ENCODE measurements at places on chromosomes 1 and 21.

GRCh38 chr1:35454616-35455015 lies 102.6 kb downstream of the KIAA0319L start:
- no peak for DNase-seq

GRCh38 chr1:119887427-119887826 lies 8.9 kb downstream of the ADAM30 start:
- no peak for DNase-seq

DNA sequence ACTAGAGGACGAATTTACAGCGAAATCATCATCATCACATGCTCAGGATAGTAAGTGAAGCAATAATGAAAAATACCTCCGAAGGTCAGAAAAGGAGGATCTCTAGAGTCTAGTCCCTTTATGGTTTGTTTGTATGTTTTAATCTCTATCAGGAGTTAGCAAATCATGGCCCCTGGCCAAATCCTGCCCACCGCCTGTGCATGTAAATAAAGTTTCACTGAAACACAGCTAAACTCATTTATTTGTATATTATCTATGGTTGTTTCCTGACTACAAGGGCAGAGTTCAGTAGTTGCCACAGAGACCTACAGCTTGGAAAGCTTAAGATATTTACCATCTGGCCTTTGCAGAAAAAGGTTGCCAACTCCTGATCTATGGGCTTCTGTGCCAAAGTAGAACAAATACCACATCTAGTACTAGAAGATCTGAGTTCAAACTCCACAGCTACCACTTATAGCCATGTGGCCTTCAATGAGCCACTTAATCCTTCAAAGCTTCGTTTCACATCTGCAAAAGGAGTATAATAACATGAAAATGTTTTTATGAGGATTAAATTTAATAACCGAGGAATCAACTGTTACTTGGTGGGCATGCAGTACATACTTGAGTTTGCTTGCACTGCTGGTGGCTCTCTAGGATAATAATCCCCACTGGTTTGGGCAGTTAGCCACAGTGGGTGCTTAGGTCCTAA lies 94.0 kb upstream of the KIF26B start:
- no peak for DNase-seq

DNA sequence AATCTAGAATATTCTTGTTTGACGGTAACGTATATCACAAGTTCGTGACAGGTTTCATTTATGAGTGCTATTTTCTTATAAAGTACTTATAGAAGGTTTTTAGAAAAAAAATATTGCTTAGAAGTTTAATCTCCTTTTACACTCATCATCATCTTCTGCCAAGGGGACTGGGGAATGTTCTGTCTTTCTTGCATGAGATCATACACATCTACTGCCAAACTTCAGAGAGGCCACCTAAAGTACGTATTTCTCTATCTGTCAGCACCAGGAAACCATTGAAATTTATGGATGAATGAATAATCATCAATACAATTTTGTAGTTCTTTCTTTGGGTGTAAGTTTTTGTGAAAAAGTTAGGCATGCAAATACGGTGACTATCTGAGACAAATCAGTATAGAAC lies 245.8 kb downstream of the SPATA17 start:
- DNase-seq: no peak

DNA sequence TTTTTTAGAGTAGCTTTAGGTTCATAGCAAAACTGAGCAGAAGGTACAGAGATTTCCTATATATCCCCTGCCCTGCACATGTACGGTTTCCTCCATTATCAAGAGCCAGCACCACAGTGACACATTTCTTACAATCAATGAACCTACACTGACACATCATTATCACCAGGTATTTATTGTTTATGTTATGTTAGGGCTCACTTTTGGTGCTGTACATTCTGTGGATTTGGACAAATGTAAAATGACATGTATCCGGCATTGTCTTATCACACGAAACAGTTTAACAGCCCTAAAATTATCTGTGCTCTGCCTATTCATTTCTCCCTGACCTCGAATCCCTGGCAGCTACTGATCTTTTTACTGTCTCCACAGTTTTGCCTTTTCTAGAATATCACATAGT lies 93.7 kb upstream of the DPH5 start:
- DNase-seq: no peak

GRCh38 chr1:119541389-119541788 lies 34.4 kb downstream of the HSD3B1 start:
- DNase-seq: no peak

GRCh38 chr1:228891272-228892034 lies 156.2 kb downstream of the RHOU start:
- no peak for DNase-seq

GRCh38 chr21:41768437-41769042 lies 1.7 kb upstream of the RIPK4 start:
- peak; percentile 63 for DNase-seq

DNA sequence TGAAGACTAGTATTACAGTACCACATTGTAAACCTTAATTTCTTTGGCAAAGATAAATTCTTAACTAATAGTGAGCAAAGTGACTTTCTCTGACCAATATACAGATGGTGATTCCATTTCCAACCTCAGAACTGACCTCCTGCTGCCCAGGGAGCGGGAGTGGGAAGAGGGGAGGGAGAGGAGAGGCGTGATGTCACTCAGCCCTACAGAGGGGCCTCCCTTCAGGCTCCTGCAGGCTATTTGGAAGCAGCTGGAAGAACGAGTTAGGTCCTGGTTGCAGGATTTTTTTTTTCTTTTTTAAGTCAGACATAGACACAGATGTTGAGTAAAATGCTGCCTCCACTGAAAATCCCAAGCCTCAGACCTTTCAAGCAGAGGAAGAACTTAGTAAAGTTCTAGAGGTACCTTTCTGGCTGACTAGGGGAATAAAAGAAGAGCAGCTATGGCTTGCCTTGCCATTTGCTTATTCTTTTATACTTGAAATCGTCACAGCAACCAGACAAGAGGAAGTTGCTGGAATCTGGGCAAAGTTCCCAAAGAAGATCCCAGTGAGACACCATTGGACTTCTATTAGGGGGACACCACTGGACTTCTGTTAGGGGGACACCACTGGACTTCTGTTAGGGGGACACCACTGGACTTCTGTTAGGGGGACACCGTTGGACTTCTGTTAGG lies 54.5 kb downstream of the EXO1 start:
- no peak for DNase-seq

DNA sequence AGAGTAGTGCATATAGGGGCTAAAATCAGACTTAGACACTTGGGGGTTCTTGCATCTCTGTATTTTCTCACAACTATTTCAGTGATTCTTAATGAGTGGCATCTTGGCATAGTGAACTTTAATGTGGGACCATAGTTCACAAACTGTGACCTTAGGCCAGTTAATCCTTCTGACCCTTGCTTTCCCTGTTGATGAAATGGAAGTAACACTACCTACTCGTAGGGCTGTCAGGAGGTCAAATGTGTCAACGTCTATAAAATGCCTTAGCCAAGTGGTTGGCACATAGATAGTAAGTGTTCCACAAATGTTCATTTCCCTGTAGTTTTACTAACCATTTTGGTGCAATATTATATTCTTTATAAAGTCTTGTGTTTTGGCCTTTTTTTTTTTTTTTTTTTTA lies 49.4 kb downstream of the DYRK1A start:
- DNase-seq: no peak

GRCh38 chr1:227125929-227126545 lies 185.9 kb downstream of the COQ8A start:
- no peak for DNase-seq

DNA sequence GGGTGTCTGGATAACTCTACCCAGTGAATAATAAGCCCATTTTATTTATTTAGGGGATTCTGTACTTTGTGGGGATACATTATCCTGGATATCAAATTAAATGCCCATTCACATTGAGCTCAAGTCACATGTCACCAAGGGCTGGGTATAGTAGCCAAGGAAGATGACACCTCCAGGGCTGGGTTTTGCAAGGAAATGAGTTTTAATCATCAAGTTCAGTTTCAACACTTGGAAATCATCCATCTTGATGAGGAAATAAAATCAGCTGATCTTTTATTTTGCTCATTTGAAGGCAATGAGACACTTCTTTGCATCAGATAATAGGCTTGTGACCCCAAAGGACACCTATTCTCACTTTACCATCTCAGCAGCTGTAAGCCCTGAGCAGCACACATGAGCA lies 80.0 kb upstream of the TNR start:
- DNase-seq: no peak

DNA sequence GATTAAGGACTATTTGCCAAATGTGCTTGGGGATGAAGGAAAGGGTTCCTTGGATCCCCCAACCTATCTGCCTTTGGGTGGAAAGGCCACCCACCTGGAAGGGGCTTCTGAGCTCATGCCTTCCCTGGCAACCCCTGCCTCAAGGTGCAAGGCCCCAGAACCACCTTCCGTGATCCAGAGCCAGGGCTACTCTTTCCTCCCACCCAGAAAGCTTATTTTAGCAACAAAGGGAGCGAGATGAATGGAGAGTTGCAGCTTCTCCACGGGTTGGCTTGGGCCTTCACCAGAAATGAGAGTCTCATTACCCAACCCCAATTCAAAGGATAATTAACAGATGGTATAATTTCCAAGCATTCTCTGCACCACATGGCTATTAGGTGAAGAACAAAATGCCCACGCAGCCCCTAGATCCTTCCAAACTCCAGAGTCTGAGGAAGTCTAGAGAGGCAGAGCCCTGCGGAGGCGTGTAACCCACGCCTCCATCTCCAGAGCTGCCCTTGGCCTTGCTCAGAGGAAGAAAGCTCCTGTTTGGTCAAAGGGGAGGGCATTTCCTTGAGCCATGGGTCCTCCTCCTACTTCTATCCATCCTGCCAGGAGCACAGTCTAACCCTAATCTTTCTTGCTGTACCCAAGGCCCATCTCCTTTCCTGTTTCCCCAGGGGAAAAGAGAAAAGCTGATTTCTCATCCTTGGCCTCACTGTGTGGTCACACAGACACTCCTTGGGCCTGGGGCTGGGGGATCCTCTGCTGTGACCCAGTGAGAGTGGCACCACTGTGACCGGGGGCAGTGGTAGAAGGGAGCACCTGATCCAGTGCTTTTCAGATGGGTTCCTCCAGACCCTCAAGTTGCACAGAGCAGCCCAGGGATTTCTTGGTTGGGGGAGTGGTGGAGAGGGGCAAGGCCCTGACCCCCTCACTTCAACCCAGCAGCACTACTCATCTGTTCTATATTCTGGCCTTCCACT lies 1.7 kb upstream of the CELSR2 start:
- DNase-seq: no peak

- no peak for DNase-seq
Measured at GRCh38 chr1:243315455-243315854, 59.6 kb downstream of the SDCCAG8 start.

- DNase-seq: no peak
Measured at GRCh38 chr1:44947063-44947773, 39.2 kb downstream of the EIF2B3 start.

- no peak for DNase-seq
Measured at GRCh38 chr21:39189857-39190604, 6.8 kb upstream of the PSMG1 start.

DNA sequence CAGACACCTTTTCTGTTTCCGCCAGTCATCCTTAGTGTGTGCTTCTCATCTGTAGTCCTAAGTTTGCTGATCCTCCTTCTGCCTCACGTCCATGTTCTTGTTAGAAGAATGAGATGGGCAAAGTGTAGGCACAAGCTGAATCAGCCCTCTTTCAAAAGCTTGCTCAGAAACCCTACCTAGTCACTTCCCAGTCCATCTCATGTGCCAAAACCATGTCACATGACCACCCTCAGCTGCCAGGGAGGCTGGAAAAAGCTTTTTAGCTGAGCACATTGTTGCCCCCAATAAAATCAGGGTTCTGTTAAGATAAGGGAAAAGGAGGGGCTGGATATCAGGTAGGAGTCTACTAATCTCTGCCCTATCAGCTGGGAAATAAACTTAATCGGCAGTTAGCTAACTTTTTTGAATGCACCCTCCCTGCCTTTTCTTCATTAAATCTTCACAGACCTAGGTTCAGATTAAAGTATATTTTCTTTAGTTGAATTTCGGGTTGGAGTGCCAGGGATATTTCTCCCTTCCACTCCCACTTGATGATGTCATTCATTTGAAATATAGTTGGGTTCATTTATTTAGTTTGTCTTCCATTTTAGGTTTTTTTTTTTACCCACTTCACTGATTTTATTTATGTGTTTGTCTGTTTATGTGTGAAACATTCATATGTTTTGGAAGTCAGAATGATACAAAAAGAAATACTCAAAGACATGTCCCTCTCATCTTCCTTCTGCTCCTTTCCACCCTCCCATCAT lies 129.2 kb downstream of the ROR1 start:
- DNase-seq: no peak

- DNase-seq: no peak
Measured at GRCh38 chr1:85933961-85934360, 222.6 kb downstream of the COL24A1 start.

GRCh38 chr1:221908573-221908972 lies 166.7 kb upstream of the DUSP10 start:
- no peak for DNase-seq

- DNase-seq: no peak
Measured at GRCh38 chr1:148307583-148308185, 155.6 kb upstream of the NBPF11 start.

- DNase-seq: no peak
Measured at GRCh38 chr1:21775550-21775914, 7.4 kb downstream of the USP48 start.

GRCh38 chr1:110690709-110691365 lies 16.1 kb upstream of the KCNA3 start:
- DNase-seq: no peak

DNA sequence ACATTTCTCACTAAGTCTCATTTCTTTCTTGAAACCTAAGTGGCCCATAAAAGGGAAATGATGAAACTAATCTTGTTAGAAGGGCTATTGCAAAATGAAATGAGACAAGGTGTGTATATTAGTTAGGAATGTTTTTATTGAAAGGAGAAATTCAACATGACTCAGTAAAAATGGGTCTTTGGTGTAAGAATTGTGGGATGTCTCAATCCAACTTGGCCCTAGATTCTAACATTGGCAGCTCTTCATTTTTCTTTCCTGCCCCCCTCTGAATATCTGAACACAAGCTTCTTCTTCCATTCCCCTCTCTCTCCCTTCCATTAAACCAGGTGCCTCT lies 26.8 kb upstream of the TARBP1 start:
- no peak for DNase-seq

DNA sequence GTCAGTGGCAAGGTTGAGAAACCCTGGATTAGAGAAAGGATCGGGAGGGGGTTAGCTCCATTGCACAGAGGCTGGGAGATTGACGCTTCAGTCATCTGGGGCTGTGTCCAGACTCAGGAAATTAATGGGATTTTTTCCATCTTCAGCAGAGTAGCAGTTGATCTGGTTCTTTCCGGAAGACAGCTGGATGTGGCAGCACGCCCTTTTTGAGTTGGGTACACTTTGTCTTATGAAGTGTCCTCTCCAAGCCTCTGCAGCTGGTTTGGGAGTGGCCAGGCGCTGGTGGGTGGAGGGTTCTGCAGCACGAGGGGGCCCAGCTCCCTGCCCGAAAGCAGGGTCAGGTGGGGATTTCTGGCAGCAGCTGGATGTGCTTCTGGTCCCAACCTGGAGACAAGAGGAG lies 95.1 kb downstream of the TAS1R2 start:
- no peak for DNase-seq

GRCh38 chr1:63126104-63126503 lies 196.3 kb upstream of the FOXD3 start:
- no peak for DNase-seq

GRCh38 chr1:45545019-45545493 lies 5.6 kb upstream of the AKR1A1 start:
- no peak for DNase-seq
